ENCODE measurements at places on chromosomes 5 and 9.

- DNase-seq = no peak
These were observed 130.7 kb upstream of the SMIM23 start for GRCh38 chr5:171654881-171655280.

DNA sequence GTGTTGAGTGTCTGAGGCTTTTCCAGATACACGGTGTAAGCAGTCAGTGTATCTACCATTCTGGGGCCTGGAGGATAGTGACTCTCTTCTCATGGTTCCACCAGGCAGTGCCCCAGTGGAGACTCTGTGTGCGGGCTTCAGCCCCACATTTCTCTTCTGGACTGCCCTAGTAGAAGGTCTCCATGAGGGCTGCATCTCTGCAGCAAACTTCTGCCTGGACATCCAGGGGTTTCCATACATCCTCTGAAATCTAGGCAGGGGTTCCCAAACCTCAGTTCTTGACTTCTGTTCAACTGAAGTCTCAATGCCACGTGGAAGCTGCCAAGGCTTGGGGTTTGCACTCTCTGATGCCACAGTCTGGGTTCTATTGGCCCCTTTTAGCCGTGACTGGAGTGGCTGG, 256.6 kb upstream of the ITGA1 start:
- DNase-seq = no peak

- DNase-seq = no peak
These were observed 869.2 kb downstream of the EFNA5 start for GRCh38 chr5:106801554-106801953.

- DNase-seq = no peak
These were observed 330.7 kb upstream of the POU5F2 start for GRCh38 chr5:94072116-94072515.

DNA sequence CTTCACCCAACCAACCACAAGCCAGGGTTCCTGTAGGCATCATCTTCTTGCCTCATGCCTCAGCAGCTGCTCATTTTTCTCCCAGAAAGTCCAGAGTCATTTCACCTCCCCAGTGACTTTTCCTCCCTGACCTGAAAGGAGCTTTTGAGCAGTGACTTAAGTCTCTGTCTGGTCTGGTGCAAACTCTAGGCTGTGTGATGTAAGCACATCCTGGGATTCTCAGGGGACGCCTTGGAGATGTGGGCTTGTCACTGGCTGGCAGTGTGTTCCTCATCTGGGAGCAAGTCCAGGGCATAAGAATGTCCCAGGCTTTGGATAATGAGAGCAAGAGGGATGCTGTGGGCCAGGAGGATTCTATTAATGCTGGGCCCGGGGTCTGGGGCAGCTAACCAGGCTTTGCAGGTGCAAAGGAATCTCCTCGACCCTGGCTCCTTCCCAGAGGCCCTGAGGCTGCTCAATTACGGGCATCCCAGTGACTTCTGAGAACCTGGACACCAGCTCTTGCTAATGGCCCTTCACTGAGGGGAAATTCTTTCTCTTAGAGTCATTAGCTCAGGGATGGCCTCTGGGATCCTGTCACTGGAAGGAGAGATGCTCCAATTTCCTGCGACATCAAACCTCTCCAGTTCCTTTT, 211.0 kb upstream of the PANK3 start:
- no peak for DNase-seq

DNA sequence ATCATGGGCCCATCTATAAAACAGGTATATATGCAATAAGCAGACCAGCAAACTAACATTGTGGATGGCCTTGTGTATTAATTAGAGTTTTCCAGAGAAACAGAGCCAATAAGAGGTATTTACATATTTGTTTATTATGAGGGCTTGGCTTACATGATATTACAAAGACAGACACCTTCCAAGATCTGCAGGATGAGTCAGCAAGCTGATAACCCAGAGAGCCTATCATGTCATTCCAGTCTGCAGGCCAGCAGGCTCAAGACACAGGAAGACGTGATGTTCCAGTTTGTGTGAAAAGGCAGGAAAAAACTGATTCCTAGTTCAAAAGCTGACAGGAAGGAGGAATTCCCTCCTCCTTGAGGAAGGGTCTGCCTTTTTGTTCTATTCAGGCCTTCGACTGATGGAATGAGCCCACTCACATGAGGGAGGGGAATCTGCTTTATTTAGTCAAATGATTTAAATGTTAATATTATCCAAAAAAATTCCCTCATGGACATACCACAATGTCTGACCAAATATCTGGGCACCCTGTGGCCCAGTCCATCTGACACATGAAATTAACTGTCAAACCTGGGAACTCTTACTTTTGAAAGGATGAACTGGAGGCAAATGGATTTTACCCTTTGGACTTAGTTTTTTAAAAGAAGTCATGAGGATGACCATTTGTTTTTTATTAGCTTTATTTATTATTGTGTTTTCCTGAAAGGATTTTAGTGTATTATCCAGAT, 161.2 kb upstream of the CHD1 start:
- no peak for DNase-seq

- DNase-seq = no peak
These were observed 205.5 kb downstream of the FGF10 start for GRCh38 chr5:44183753-44184152.

DNA sequence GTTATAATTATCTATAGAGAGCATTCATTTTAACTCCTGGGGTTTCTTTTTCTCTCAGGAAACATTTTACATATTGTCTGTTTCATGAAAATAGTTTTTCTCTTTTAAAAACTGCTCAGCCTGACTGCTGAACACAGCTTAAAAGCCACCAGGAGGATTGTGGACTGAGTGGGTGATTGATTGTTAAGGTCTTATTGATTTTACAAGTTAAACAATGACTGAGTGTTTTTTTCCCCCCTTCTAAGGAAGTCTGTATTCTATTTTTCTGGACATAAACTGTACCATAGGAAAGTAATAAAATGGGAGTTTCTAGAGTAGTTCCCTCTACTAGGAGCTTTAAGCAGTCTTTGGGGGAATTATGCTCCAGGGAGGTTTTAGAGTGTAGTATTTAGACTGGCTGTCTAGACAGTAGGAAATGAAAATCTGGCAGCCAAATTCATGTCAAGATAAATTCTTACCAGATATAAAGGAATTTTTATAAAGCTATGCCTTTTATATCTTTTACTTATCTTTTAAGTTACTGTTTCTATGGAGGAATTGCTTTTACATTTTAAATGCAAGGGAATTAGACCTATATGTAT, 463.9 kb downstream of the PRR16 start:
- DNase-seq = no peak

GRCh38 chr5:130550562-130550928, 614.5 kb downstream of the HINT1 start:
- DNase-seq = no peak

DNA sequence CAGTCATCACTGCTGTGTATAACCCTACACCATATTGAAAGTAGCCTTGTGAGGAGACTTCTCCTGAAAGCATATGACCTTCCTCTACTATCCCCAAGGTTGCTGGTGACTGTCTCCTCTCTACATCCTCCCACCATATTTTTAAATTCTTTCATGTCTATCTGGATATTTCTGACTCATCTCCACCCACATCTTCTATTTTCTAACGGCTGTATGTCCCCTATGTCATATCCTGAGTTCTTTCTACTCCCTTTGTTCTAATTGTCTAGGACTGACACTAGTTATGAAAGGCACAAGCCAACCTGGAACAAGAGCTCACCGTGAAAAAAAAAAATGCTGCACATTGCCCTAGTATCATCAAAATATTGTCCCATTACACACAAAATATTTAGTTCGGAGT, 218.3 kb upstream of the ZNF462 start:
- DNase-seq = no peak

GRCh38 chr9:37201581-37201980, 81.2 kb downstream of the ZCCHC7 start:
- DNase-seq = no peak

DNA sequence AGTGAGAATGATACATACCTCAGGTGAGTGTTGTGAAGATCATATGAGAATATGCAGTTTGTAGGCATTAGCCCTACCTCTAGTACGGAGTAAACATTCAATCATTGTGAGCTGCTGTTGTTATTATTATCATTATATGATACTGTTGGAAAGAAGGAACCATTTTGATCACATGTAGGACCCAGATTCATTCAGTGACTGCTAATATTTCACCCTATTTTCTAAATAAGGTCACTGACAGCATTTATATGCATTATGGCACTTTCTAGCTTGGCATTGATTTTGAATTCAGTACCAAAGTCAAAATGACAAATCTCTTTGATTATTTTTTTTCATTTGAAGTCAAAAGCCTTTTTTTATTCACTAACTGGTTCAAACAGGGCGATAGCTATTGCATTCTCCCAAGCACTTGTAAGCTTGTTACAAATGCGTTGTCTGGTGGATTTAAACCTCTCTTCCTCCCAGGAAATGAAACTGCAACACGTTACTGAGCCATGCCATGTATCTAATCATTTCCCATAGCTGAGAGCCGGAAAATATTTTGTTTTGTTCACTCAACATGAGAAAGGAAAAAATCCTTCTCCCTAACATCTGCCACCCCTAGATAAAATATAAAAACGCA, 320.8 kb upstream of the SGCD start:
- DNase-seq = no peak

DNA sequence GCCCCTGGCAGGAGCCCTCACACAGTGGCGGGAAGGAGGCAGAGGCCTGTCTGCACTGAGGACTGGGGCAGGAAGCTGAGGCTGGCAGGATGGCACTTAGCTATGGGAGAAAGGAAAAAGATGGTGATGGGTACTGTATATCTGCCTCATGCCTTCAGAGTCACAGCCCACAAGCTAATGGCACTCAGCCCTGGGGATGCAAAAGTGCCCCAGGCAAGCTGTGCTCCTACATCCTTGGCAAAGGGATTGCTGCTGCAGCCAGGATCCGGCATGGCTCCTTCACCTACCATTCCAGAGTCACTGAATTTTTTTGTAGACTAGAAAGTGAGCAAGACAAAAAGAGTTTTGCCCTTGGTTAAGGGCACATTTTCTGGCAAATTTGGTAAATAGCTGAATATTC, 8.7 kb downstream of the ACSL6 start:
- DNase-seq = no peak

GRCh38 chr9:89805571-89806292, 200.9 kb downstream of the GADD45G start:
- DNase-seq = no peak

- no peak for DNase-seq
These were observed 612 bp upstream of the ATG10 start for GRCh38 chr5:81971111-81971711.

GRCh38 chr5:141966963-141967333, 2.0 kb upstream of the RNF14 start:
- no peak for DNase-seq

GRCh38 chr5:127311349-127311748, 20.8 kb downstream of the MEGF10 start:
- DNase-seq = no peak

DNA sequence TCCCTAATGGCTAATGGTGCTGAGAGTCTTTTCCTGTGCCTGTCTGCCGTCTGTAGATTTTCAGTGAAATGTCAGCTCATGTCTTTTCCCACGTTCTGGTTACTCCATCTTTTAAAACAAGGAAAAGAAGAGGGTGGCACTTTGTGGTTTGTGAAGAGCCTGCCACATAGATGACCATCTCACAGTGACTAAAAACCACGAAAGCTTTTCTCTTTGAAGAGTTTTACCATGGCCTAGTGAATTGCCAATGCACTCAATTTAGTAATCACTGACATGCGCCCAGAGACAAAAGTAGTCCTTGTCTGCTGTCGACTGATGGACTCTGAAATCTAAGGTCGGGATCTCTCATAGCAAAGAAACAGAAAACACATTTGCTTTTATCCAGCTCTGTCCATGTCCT, 50.4 kb downstream of the SPATA31C2 start:
- no peak for DNase-seq

GRCh38 chr9:4984171-4984620, 876 bp upstream of the JAK2 start:
- no peak for DNase-seq

DNA sequence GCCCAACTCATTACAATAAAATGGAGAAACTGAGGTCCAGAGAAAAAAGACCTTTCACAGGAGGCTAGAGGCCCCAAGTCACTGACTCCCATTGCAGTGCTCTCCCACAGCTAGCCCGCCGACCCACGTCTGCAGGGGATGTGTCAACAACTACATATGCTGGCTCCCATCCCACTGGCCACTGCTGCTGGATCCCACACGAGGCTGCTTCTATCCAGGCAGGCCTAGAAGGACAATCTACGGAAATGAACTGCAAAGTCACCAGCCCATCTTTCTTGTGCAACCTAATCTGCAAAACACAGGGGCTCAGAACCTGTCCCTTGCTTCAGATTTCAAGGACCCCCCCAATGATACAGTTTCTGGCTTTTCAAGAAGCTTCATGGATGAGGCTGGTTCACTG, 24.0 kb downstream of the RAPGEF1 start:
- no peak for DNase-seq

DNA sequence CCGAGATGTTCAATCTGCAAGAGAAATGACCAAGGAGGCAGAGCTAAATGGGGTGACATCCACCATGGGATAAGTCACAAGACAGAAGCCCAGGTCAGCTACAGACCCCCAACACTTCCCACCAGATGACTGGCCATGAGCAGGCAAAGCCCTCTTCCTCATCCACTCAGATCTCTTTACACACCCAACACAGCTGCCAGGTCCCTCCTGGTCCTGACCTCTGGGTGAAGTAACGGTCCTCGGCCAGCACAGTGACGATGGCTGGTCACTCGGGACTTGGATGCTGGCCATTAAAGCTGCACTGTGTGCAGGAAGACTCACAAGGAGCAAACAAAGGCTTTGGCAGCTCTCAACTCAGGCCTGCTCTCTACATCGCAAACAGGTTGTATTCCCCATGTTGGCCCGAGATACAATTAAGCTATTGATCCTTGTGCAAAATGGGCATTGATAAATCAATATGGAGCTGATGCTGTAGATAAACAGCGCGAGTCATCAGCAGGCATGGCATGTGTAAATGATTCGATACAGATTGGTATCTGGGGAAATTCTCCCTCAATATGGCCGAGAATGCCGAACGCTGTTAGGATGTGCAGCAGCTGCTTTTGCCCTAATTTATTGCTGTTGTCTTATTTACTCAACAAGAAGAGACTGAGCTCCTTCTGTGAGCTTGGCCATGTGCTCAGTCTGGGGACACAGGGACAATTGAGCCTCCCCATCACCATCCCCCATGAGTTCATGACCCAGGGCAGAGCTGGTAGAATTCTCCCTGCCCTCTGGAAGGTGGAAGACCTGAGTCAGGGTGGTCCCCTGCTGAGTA, 98.7 kb downstream of the C5orf15 start:
- no peak for DNase-seq

GRCh38 chr5:58469896-58470295, 10.0 kb upstream of the PLK2 start:
- DNase-seq = no peak

DNA sequence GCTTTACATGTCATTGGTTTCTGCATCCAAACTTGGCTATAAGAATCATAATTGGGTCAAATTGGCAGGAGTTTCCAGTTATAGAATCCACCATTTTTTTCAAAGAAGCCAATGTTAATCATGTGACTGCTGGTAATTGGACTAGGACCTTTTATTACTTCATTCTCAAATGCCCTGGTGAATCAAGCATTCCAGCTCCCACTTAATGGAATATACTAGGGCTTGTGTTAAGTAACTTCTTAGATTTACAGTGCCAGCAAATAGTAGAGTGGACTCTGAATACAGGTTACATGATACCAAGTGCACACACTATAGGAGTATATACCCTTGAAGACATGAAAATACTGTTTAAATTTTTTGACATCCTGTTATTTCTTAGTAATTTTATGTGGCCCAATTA, 96.7 kb downstream of the NUDT12 start:
- no peak for DNase-seq

GRCh38 chr5:122615146-122615545, 159.7 kb upstream of the SNX2 start:
- no peak for DNase-seq
